Testis (tissue), 5 donors: ENCODE measurements at places on chromosomes 2 and 18.

GRCh38 chr2:234463626-234464290 lies 33.1 kb downstream of the ARL4C start:
- no peak for DNase-seq

DNA sequence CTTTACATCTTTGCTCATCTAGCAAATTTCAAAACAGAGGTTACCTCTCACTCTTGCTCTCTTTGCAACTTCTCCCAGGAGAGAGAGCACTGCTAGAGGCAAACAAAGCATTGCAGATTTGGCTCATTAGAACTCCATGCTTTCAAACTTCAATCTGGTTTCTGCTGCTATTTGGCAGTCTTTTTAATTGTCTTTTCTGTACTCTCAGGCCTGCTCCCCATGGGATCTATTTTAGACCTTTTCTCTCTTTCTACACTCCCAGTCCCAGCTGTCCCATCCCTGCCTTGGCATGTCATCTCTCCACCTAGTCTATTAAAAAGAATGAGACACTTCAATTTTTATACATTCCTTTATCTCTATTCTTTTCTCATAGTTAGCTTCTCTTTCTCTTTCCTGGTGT lies 15.2 kb downstream of the KCNJ3 start:
- no peak for DNase-seq

DNA sequence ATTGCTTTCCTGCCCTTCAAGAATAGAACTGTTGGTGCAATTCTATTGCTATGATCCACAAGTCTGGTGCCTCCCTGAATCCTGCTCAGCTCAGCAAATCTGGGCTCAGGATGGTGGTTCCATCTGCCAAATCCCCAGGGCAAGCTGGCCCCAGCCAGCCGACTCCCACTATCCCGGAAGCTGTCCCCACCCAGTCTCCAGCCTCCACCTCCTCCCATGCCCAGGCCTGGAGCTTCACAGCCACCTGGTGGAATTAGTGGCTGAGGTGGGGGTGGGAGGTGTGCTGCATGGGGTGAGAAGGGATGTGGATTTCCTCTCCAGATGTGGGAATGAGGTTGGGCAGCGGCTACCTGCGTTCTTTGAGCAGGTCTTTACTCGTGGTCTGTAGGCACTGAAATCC lies 119.3 kb upstream of the SMAD2 start:
- no peak for DNase-seq

- peak; percentile 76 for DNase-seq
Measured at GRCh38 chr2:48617618-48618017, at the start of gene GTF2A1L. Gene GTF2A1L, plus strand, starts transcription at chr2:48617856. Its CDS starts 19 bp downstream, at chr2:48617875.

- DNase-seq: no peak
Measured at GRCh38 chr2:28310107-28310506, 82.6 kb upstream of the FOSL2 start.

DNA sequence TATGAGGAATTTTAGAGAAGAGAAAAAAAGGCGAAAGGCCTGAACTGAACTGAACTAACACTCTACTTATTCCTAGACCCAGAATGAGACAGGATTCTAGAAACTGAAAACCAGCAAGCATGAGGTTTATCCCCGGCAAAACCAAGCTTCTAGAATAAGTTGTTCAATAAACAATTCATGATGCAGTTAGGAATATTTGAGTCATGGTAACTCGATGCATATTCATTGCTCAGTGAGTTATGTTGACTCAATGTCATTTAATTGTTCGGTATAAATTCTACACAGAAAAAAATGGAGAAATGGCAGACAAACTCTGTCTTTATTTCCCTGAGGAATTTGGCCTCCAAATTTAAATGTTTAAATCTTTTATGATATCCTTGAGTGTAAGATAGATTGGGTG lies 321.5 kb downstream of the SATB2 start:
- no peak for DNase-seq
